DMS153 (cell line): ENCODE measurements at places on chromosomes 3 and 15.

DNA sequence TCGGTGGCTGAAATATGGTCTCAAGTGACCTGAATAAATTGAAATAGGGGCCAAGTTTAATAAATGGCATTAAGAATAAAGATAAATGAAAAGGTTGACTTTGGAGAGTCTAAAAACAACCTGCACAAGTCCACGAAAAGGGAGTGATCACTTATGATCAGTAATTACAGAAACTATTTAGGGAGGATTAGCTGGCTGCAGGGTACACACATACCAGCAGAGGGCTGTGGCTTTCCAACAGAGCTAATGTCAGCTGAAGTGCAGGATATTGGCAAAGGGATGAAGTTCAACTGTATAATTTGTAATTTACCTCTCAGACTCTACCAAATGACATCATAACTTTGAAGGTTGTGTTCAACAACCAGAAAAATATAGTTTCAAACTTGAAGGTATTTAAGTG, 86.8 kb downstream of the SYNPR start:
- DNase-seq, result peak; percentile 4

GRCh38 chr15:96020133-96020532, 310.4 kb upstream of the NR2F2 start:
- no peak for DNase-seq

GRCh38 chr3:50850639-50851511, 176.1 kb downstream of the DOCK3 start:
- DNase-seq, result no peak

- DNase-seq, result no peak
Observed at GRCh38 chr3:52811452-52812011, 16.9 kb downstream of the ITIH3 start.

- DNase-seq, result no peak
Observed at GRCh38 chr3:127967316-127967715, 52.3 kb downstream of the KBTBD12 start.

DNA sequence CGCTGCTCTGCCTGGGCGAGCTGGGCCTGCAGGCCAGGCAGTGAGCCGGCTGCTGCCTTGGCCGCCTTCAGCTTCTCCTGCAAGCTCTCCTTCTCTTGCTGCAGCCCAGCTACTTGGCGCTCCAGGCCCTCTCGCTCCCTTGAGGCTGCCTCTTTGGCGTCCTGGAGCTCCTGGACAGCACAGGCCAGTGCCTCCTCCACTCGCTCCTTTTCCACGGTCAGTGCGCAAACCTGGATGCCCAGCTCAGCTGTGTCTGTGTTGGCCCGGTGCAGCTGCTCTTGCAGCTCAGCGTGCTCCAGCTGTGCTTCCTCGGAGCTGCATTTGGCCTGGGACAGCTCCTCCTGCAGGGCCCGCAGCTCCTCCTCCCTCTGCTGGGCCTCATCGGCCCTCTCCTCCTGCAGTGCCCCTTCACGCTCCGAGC, 23.1 kb downstream of the CXCR6 start:
- no peak for DNase-seq

GRCh38 chr3:132549890-132550578, 47.0 kb upstream of the ACKR4 start:
- no peak for DNase-seq

DNA sequence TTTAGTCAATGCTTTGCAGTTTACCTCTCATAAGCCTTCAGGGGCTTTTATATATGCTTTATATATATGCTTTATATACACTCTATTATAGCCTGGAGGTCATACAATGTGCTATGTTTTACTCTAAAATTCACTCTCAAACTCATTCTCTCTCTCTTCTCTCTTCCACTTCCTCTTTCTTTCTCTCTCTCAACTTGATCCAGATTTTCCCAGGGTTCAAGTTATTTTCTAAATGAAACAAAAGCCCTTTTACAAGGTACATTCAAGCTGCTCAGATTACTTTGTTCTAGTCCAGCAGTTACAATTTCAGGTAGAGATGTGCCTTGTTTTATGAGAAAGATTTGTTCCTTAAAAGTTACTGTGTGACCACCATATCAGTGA, 79.6 kb upstream of the ACP3 start:
- no peak for DNase-seq

DNA sequence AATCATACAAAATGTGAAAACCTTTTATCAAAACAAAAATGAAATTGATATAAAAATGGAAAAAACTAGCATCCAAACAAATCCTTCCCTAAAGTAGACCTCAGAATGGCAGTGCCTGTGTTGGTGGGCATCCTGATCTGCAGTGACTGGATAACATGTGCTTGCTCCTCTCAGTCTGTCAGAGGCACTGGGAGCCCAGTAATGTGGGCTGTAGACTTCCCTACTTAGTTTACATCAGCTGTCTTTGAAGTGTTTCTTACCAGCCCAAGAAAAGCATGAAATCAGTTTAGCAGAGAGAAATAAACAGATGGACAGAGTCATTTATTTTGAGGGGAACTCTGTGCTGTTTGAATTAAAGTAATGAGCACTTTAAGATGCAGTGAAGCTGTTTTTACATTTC, 37.8 kb upstream of the RORA start:
- DNase-seq, result no peak

GRCh38 chr3:55482496-55483195, 4.5 kb downstream of the WNT5A start:
- DNase-seq, result no peak

DNA sequence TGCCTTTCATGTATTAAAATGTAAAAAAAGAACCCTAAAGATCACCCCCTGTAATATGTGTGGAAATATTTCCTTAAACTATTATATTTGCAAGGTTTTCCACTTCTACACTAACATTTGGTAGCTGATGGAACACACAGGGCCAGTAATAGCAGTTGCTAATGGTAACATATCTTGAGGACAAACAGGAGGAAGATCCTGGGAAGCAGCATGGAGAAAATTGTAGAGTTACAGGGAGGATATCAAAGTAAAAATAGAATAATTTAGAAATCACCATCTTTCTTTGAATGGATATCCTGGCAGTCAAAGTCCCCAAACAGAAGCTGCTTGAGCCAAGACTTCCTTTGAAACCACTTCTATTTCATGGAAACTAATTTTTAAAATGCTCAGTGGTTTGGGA, 29.5 kb upstream of the OSTN start:
- no peak for DNase-seq

DNA sequence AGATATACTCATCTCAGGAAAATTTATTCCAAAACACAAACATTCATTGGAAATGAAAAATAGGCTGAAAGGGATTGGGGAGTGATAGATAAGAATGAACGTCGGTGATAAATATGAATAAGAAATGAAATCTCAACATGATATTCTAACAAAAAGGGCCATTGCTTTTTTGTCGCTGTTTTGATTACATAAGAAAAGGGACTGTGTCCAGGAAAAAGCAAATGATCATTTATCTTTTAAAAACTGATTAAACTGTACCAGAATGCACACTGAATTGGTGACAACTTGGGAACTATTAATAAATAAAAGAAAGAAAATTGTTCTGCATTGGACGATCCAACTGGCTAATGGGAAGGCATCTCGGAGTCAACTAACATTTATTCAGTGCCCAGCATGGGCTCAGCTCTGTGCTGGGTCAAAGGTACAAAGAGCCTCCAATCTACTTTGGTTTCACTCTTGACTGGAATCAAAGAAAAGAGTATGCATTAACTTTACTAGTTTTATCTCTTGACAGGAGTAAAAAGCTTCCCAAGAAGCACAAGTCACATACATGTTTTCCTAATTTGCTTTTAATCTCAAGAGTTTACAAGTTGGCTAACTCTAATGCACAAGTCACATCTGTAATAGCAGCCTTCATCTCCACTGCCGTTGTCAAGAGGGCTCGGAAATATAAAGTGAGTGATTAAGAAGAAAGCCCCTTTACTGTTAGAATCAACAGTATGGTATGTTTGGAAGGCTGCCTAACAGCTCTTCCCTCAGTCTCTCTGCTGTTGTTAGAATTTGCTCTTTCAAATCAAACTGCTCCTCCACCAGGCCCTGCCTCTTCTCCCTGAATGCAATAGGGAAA, 280.0 kb downstream of the IGSF11 start:
- no peak for DNase-seq

DNA sequence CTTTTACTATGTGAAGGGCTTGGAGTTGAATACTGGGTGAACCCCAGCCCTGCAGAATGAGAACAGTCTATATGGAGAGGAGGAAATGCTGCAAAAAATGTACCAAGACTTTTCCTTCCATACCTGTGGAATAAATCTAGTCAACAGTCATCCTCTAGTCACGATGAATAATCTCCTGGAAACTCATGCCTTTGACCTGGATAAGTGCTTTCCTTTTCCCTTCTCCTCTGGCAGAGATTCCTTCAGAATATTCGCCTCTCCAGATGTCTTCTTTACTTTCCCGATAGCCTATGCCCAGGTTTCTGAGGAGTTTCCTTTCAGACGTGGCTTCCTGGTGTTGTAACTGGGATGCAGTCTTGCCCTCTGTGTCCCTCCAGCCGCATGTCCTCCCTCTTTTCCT, 28.1 kb downstream of the CCNL1 start:
- no peak for DNase-seq

GRCh38 chr3:67783281-67784250, 129.2 kb upstream of the SUCLG2 start:
- no peak for DNase-seq
